ENCODE measurements at places on chromosomes 6 and 20.

DNA sequence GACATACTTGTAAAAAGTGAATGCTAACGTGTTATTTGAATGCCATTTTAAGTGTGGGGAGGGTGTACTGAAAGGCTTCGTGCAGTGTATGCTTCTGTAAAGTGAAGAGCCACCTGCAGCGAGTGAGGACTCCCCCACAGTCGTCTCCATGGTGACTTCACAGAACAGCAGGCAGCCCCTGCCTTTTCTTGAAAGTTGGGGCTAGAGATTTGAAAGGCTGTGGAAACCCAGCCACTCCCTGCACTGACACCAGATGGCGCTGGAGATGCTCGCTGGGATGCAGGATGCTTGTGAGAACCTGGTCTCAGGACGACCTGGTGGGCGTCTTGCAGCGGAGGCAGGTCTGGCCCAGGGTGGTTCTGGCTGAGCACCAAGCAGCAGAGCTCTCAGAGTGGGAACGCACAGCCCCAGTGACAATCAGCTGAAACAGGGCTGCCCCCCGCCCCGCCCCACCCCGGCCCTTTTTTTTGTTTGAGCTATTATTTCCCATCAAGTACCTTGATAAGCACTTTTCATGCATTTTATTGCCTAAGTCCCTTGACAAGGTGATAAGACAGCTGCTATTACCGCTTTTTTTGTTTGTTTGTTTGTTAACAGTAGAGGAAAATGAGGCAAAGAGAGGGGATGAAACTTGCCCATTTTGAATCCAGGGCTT lies 150.3 kb downstream of the SYCP2 start:
- no peak for DNase-seq

- no peak for DNase-seq
Observed at GRCh38 chr20:58923117-58923712, 57.8 kb upstream of the NELFCD start.

DNA sequence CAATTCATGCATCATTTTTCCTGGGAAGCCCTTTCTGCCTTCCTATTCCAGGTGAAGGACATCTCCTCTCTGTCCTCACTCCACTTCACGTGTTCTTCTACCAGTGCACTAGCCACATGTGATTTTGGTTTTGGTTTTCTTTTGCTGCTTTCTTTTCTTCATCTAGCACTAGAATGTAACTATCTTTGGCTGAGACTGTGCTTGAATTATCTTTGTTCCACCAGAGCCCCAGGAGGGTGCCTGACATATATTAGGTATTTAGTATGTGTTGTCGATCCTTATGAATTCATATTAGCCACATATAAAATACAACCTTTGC lies 79.9 kb downstream of the VGLL2 start:
- DNase-seq = no peak

- no peak for DNase-seq
Observed at GRCh38 chr6:111113336-111114086, 26.2 kb downstream of the SLC16A10 start.

- no peak for DNase-seq
Observed at GRCh38 chr20:8602389-8603116, 466.3 kb upstream of the PLCB4 start.

GRCh38 chr6:80673367-80673766 lies 566.9 kb downstream of the BCKDHB start:
- DNase-seq = no peak

DNA sequence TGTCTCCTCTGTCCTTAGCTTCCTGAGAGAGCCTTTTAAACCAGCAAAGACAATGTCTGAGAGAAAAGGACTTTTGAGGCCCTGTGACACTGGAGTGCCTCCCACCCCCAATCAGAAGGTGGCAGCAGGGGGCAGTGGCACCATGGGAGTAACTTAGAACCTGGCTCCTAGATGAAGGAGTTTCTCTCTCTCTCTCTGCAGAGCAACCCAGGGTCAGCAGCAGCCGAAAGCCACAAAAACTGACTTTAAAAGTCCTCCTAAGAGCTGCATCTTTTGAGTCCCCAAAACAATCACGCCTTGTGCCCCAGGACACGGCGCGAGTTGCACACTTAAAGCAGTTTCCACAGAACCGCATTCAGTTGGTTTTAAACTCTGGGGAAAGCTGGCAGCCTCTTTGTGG lies 5.3 kb upstream of the TCP11 start:
- DNase-seq = no peak

- DNase-seq = no peak
Observed at GRCh38 chr6:71879016-71879415, 7.3 kb upstream of the RIMS1 start.

DNA sequence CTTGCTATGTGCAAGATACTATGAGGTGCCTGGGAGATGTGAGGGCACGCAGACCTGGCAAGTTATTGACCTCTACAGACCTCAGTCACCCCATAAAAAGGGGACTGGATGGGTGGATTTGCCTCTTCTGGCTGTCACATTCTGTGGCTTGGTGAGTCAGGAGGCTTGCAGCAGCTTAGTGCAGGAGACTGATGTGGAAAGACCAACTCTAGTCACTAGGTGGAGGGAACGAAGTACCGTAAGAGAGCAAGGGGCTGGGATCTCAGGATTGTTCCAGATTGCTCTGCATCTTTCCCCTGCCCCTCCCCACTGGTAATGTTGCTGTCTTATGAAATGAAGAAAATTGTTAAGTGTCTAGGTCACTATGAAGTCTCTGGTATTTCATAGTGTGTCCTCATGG lies 3.3 kb downstream of the MAPRE1 start:
- DNase-seq = no peak

DNA sequence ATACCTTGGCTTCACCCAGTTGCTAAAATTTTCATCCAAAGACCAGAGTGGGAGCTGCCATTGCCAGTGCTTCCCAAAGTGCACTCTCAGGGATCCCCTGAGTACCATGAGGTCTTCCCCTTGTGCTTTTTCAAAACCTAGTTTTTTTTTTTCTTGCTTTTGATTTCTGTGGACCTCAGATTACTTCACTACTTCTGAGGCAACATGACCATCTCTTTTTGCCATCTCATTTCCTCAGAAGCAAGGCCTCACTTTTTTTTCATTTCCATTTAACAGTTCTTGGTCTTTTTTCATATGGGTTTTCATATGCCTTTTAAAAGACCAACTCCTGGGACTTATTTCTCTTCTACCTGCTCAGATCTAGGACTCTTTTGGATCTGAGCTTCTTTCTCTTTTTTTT lies 64.1 kb upstream of the MMS22L start:
- DNase-seq = no peak

DNA sequence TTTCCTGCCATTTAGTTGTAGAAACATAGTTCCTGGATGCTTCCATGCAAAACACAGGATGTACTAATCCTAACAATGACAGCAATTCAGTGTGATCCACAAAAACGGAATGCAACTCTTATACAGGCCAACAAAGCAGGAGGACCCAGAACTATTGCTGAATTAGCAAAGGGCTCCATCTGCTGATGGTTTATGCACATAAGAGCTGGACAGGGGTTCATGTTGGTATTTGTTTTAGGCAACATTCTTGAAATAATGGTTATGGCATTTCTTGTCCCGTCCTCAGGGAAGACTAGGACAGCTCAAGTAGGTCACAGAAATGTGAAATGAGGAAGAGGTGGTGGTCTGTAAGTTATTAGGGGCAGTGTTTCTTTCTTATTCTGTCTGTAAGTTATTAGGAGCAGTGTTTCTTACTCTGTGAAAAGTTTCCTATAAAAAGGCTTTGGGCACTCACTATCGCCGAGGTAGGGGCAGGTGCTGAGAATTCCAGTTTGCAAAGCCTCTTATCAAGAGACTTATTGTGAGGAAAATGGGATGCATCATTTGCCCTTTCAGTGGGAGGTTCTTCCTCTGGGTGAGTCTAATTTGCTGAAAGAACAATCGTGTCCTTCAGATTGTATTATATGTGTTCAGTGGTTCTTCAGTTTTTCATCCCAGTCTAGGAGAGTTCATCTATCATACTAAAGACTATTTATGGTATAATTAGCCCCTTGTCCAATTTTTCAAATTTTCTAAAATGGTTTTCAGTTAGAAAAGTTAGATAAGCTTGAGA lies 171.1 kb downstream of the MCHR2 start:
- DNase-seq = no peak

DNA sequence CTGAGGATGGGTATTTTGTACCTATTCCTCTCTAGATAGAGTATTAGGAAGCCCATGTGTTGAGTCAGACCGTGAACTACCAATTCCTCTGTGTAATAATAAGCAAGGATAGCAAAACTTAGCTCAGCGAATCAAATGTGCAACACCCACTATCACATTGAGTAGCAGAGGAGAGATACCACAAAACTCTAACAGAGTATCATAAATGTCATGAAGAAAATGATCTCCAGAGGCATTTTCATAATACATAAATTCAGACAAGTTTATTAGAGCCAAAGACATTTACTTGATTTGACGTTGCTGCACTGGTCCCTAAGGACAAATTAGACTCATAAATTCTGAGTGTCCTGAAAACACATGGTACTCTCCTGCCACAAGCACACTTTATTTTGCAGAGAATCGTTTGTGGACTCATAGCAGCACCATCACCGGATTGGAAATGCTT lies 245.2 kb downstream of the HAO1 start:
- no peak for DNase-seq

DNA sequence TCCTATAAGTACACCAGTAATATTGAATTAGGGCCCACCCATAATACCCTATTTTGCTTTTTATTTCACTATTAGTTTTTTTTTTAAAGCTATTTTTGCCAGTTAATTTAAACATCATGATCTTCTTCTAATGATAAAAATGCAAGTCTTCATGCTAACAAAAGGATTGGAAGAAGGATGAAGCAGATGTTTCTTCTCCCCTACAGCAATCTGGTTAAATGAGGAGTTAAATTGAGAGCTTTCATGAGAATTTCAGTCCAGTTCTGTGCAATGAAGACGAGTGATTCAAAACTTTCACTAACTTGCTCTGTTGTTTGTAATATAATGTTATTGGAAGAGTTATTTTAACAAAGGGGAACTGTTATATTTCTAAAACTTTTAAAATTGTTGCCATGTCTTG lies 3.4 kb downstream of the HMGN4 start:
- no peak for DNase-seq

DNA sequence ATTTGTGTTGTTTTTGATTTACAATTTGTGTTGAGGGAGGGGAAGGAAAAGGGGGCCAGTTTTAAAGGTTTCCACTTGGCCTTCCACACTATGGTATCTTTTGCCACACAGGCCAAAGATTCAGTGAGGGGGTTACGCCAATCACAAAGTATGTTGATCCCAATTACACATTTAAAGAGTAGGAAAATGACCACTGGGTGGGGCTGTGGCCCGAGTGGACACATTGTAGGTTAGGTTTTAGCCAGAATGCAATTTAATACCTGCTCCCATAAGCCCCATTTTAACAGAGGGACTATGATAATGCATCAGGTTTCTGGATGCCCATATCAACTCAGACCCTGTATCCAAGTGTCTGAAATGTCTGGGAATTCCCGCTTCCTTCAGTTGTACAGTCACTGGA lies 15.6 kb downstream of the VGLL2 start:
- no peak for DNase-seq

GRCh38 chr6:141490982-141491381 lies 641.7 kb upstream of the GJE1 start:
- DNase-seq = no peak

DNA sequence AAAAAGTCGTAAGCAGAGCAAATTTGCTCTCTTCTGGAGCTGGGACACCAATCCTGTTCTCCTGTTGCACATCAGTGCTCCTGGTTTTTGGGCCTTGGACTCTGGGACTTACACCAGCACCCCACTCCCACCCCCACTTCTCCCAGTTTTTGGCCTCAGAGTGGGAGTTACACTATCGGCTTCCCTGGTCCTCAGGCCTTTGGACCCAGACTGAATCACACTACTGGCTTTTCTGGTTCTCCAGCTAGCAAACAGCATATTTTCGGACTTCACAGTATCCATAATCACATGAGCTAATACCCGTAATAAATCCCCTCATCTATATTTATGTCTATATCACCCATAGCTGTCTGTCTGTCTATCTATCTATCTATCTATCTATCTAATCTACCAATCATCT lies 23.2 kb upstream of the ASCC3 start:
- DNase-seq = no peak

DNA sequence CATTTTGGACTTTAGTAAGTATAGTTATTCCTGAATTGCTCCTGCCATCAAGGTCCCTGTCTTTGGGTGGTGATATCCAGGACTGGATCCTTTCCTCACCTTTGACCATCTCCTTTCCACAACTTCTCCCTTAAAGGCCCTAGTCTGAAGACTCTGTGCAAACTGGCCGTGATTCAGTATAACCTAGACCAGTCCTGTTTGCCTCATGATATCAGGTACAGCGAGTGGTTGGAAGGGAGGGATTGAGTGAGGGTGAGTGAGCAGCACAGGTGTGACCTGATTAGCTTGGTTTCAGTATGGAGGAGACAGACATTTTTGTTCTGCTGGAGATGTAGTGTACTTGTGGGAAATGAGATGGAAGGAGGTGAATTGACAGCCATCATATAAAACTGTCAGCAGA lies 2.3 kb upstream of the RRP36 start:
- DNase-seq = no peak

GRCh38 chr6:88561954-88562315 lies 395.8 kb upstream of the CNR1 start:
- DNase-seq = no peak

DNA sequence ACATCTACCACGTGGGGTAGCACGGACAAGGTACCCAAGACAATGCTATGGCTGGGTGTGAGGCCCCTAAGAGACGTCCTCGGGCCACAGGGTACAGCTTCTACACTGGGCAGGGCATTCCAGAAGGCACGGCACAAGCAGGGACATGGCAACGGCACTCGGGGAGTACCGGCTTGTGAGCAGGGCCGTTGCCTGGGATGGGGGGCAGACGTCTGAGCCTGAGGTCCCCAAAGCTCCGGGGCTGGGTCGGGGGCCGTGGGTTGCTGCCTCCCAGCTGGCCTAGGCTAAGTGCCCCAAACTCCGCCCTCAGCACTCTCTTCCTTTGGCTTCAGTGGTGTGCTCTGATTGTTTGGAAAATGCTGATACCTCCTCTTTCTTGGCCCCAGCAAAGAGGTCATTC lies 110.6 kb downstream of the SULF2 start:
- no peak for DNase-seq

DNA sequence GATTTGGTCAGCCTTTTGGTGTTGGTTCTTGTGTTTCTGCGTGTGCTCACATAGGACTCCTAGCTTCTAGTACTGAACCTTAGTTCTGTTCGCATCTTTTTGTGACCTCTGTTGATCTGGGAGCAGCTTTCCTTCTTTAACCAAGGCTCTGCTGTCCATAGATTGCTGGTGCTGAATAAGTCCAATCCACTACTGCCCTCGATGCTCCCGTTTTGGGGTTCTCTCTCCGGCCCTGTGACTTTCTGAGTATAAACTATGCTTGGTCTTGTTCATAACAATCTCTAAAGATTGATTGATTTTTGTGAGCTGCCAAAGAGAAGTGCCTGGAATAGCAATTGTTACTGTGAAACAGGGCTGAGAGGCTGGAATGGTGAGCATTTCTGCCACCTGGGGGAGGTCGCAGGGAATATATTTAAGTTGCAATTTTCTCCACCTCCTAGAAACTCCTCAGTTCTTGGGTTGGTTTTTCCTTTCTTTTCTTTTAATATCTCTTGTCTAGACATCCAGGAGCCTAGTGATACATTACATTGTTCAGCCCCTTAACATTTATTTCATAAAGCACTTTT lies 422.9 kb upstream of the CHD6 start:
- no peak for DNase-seq

GRCh38 chr6:162153120-162153519 lies 574.4 kb downstream of the PRKN start:
- no peak for DNase-seq

Data from stimulated activated CD8-positive, alpha-beta memory T cell treated with anti-CD3 and anti-CD28 coated beads, Interleukin-15, amount 100 ng/mL, for 4 hours (primary cell).